ENCODE measurements at places on chromosomes 3 and 15.

GRCh38 chr15:80323285-80323684, 71.3 kb upstream of the CTXND1 start:
- no peak for DNase-seq

DNA sequence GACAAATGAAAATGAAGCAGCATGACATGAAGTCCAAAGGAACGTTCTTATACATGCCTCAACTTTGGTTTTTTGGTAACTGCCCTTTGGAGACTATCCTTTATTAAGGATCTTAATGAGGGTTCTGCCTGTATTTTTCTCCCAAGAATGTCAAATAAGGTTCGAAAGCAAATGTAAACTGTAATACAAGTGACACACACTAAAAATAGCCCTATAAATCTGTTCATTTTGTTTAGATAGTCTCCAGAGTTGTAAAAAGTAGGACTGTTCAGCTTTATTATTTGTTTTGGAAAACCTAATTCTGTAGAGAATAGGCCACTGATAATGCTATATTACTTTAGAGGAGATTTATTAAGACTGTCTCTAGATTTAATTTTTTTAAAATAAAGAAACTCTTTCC, 80.5 kb upstream of the CDIN1 start:
- DNase-seq: no peak

DNA sequence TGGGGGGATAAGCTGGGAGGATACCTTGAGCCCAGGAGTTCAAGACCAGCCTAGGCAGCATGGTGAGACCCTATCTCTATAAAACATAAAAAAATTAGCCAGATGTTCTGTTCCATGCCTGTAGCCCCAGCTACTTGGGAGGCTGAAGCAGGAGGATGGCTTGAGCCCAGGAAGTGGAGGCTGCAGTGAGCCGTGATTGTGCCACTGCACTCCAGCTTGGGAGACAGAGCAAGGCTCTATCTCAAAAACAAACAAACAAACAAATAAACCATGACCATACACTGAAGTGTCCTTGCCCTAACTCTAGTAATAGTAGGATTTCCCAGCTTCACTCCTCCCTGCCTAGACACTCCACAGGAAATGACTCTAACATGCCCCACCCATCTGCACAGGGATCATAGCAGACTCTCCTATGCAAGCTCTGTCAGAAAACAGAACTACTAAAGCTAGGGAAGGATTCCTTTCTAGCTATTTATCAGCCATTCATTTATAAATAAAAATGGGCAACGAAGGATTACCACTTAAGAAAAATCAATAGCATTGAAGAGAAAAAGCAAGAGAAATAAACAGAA, 4.6 kb downstream of the ERICH6 start:
- no peak for DNase-seq

DNA sequence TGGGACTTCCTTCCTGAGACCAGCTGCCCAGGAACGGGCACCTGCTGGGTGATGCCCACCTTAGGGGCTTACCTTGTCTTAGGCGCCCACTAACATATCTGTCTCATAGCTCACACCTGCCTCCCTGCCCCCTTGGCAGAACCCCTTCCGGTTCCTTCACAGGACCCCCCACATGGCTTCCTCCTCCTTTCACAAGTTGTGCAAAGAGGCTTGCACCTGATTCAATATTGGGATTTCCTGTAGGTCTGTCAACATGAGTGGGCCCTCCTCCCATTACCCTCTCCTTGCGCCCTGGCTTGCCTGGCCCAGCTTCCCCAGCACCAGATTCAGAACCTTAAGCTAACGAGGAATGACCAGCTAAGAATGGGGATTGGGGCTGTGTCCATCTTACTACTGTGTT, 633 bp downstream of the THPO start:
- DNase-seq: no peak

DNA sequence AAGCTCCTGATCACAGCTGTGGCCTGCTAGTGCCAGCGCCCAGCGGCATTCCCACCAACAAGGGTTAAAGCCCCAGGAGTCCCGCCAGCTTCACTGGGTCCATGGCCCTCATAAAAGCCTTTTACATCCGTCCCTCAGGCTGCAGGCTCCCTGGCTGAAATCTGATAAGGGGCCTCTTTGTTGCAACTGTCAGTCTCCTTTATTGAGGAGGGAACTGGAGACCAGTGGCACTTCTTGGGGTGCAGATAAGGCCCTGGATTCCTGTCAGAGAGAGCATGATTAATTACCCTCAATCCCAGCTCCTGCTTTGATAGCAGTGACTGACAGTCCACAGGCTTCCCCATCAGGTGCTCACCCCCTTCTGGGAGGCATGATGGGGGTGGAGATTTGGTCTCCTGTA, 30.9 kb upstream of the CLK3 start:
- DNase-seq: no peak

GRCh38 chr3:2921903-2922302, 188.3 kb downstream of the IL5RA start:
- DNase-seq: no peak

DNA sequence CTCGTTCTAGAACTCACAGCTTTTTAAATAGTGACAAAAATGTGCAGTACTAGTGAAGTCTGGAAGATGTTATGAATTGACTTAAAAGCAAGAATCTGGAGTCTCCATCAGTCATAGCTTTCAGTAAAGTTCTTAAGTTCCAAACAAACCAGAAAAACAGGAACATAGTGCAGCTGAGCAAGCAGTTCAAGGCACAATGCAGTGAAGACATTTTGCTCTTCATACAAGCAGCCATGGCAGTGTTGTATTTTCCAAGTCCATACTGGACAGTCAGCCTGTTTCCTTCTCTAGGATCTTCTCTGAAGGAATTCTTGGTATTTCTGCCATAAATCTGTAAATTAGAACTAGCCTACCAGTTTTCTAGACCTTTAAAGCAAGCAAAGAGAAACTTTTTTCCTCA, 90.5 kb downstream of the LRRC28 start:
- DNase-seq: no peak

GRCh38 chr15:69532066-69532465, 79.4 kb downstream of the RPLP1 start:
- no peak for DNase-seq

GRCh38 chr3:55180936-55181535, 253.2 kb upstream of the LRTM1 start:
- no peak for DNase-seq

DNA sequence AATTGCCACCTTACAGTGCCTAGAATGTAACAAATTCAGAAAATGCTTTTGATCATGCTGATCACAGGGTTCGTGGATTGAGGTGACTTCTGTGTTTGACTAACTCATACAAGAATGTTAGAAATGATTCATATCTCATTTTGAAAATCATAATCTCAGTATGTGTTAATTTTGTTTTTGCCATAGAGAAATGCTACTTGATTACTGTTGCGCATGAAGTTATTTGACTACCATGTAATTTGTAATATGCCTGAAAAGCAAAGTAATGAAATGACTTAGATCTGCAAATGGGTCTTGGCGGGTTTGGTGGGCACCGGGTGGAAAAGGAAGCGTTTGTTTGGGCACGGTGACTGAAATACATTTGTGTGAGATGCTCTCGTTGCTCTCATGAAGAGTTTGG, 173.6 kb upstream of the BHLHE40 start:
- DNase-seq: no peak

- no peak for DNase-seq
Measured at GRCh38 chr3:39665441-39665840, 144.0 kb upstream of the MYRIP start.

- no peak for DNase-seq
Measured at GRCh38 chr15:50067254-50067653, 51.8 kb downstream of the ATP8B4 start.

DNA sequence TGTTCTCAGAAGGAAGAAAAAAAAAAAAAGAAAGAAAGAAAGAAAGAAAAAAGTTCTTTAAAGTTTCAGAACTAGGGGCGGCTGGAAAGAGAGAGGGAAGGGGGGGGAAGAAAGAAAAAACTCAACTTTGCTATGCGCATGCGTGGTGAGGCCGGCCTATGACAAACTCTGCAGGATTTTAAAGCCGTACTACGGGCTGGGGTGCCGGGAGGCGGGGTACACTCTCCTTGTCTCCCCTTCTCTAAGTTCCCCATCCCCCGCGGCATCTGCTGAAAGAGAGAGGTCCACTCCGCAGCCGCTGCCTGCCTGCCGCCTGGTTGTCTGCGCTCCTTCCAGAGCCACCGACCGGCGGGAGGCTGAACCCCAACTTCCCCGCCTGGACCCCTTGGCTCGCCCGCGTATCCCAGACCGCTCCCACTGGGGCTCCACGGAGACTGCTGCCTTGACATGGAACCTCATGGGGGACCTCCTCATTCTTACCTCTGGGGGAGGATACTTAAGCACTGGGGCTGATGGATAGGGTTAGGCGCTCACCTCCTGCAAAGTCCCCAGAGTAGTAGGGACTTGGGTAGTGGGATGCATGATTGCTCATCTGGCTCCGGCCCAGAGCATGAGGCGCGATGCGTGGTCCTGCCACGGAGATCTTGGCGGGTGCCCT, 1.4 kb upstream of the WNT5A start:
- no peak for DNase-seq

DNA sequence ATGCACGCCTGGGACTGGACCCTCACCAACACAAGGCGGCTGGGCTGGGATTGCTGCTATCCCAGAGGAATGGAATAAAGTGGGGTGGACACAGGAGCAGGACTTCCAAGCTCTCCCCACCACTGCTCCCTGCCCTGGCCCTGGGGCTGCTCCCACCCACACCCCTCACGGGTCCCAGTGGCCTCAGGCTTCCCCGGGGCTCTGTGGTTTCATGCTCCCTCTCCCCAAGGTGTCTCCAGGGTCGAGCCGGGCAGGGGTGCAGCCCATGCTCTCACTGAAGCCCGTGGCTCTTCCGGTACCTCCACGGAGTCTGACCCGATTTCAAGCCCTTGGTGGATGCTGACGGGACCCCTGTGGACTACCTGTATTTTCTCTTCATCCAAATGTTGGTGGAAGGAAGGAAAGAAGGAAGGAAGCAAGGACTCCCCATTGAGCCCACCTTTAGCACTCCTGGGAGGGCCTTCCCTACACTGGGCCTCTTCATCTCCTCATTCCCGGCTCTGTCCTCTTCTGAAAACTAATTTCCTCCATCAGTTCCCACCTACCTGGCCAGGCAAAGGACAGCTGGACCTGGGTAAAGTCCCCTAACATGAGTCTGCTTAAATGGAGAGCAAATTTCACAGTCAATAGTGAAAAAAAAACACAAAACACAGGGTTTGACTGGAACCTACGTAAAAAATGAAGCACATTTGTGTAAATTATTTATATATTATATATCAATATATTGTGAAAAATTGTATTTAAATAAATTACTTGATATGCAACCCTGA, 44.0 kb upstream of the PCSK6 start:
- DNase-seq: no peak

Data from esophagus squamous epithelium (tissue), 5 donors.